ENCODE measurements at places on chromosomes 16 and 17.

GRCh38 chr16:23398987-23399805, 53.8 kb downstream of the COG7 start:
- no peak for DNase-seq

DNA sequence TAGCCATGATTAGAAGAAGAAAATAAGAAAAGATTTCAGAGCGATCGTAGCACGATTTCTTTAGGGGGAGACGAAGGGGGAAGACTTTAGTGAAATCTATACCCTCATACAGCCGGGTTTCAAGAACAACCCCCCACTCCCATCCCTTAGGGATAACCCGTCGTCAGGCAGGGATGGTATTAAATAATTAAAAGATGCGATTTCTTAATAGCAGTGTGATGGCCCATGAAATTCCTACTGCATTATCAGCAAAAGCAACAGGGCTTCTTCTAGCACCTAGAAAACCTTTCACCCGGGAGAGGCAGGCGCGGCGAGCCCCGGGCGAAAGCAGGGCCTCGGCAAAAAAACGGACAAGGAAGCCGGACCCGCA, 1.4 kb downstream of the CDH11 start:
- DNase-seq, result no peak

DNA sequence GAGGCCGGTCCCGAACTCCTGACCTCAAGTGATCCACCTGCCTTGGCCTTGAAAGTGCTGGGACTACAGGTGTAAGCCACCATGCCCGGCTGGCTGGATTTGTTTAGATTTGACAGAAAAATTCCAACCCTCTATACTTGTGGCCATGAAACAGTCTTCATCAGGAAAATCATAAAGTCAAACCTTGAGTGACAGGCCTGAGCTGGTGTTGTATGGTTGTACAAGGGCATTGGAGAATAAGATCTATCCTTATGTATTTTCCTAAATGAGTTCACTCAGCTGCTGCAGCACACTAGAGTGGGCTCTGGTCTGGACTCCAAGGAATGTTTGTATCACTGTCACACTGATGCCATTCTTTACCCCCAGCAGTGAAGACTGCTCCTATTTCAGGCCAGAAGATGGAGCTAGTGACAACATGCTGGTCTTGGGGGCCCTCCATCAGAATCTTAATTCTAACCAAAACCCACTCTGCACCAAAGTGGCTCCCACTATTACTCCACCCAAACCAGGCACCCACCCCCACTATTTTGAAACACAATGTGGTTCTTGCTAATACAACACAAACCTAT, 27.4 kb downstream of the SNX11 start:
- no peak for DNase-seq

DNA sequence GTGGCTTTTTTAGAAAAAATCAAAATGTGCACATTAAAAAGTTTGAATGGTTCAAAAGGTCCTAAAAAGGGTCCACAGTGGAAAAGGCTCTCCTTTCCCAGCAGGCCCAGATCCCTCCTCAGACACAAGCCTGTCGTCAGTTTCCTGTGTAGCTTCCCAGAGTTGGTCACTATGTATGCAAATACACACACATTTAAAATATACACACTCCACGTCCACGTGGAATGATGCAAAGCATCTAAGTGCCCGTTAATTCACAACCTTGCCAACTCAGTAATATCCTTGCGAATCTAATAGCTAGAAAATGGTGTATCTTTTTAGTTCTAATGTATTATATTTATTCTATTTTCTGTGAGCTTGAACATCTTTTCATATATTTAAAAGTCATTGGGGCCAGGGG, 17.7 kb downstream of the NLRC5 start:
- no peak for DNase-seq

- DNase-seq, result no peak
These were observed 23.2 kb upstream of the CFAP20 start for GRCh38 chr16:58152246-58152868.

- DNase-seq, result peak; percentile 65
These were observed at the start of gene CYB561 for GRCh38 chr17:63445954-63446752. TSS of gene CYB561 (minus strand) at chr17:63446306. CDS start at chr17:63437547, 8,759 bp downstream.

GRCh38 chr17:2904135-2904534, 107.9 kb downstream of the RAP1GAP2 start:
- no peak for DNase-seq

- no peak for DNase-seq
These were observed 255.1 kb downstream of the SNX29 start for GRCh38 chr16:12231666-12232065.

DNA sequence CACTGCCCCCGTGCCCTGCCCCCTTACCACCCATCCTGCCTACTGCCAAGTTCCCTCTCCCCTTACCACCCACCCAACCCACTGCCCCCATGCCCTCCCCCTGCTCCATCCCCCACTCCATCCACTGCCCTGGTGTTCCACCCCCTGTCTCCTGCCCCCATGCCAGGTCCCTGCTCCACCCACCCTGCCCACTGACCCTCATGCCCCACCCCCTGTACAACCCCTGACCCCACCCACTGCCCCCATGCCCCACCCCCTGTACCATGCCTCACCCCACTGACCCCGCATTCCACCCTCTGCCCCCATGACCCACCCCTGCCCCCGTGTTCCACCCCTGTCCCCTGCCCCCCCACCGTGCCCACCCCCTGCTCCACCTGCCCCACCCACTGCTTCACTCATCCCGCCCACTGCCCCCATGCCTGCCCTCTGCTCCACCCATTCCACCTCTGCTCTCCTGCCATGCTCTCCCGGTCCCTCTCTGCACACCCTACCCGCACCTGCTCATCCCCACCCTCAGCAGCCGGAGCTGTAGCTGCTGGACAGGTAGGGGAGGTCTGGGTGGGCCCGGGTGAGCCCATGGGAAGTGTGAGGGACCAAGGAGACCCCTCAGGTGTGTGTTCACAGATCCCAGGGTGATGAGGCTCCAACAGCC, 7.4 kb upstream of the FN3KRP start:
- DNase-seq, result no peak

DNA sequence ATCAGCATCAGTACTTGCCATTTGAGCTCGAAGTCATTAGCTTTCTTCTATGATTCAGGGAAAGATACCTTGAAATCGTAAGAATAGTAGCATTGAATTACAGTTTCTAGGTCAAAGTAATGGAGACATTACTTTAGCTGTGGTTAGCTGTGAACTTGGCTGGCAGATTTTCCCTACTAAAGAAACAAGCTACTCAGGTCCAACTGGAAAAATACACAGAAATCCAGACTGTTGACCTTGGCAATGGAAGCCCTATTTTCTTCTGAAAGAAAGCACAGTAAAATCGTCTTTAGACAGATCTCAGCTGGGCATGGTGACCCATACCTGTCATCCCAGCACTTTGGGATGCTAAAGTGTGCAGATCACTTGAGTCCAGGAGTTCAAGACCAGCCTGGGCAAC, 13.4 kb upstream of the DNAJA2 start:
- DNase-seq, result no peak

- peak; percentile 37 for DNase-seq
These were observed 42.1 kb downstream of the TBC1D16 start for GRCh38 chr17:79993390-79994227.

DNA sequence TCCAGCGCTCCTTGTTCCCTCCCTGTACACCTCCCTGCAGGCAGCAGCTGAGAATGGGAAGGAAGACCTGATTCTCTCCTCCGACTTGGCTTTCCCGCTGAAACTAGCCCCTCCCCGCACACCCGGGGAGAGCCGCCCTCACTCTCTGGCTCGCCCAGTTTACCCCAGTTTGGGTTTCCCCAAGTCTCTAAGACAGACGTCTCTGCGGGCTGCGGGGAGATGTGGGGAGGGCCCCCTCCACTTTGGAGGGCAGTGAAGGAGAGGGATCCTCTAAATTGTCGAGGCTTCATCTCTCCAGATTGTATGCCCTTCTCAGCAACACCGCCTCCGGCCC, 797 bp downstream of the GRB7 start:
- DNase-seq, result no peak

DNA sequence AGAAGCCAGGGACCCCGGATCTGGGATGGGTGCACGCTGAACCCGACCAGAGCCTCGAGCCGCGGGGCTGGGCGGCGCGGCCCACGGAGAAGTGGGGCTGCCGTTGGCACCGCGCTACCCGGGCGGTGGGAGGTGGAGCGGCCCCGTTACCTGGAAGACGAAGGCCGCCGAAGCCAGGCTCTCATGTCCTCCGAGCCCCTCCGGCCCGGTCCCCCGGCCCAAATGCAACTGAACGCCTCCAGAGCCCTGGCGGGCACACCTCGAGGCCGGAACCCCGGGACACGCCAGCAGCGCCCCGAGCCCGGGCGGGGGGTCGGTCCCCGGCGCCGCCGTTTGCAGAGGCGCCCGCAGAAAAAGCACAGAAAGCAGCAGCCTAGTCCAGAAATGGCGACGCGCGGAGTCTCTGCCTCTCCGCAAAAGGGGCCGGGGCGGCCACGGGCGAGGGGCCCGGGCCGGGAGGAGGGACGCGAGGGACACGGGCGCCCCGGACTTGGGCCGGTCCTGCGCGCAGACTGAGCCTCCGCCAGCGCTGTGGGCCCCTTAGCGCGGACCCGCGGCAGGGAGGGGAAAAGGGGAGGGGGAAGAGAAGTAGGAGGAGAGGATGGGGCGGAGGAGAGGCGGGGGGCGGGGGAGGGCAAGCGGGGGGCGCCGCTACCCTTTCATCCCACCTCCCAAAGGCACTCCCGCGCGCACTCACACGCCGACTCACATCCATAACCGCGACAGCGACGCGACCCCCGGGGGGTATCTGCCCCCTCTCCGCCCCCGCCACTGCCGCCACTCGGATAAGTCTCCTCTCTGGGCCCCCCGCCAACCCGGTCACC, 1.4 kb downstream of the AXIN2 start:
- no peak for DNase-seq

DNA sequence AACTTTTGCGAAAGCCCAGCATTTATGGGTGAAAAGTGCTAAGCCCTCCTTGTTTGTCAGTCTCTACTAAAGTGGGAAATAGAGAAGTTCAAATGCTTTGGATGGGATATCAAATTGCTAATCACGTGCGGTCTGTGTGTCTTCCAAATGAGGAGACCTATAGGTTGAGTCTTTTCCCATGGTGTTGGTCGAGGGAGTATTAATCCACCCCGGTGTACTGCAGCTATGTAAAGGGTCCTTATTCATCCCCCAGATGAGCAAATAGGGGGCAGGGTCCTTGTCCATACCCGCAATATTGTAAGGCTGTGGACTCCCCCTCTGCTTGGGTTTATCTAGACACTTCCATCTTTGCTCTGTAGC, 14.6 kb downstream of the KIAA0513 start:
- no peak for DNase-seq

DNA sequence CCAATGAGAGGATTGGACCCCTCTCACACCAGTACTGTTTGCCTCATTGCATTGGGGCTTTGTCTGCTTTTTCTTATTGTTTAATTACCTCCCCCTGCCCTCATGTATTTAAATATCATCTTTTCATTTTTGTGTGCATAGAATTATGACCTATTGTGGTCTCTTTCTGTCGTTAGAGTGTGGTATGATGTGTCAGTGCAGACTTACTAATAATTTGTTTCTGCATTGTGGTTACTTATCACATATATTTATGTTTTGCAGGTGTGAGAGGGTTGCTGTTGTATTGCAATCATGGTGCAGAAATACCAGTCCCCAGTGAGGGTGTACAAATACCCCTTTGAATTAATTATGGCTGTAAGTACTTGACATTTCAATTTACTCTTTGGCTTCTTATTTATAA, 2.5 kb downstream of the SEC14L1 start:
- DNase-seq, result no peak

GRCh38 chr17:48633266-48633677, 7.1 kb upstream of the HOXB9 start:
- DNase-seq, result no peak

DNA sequence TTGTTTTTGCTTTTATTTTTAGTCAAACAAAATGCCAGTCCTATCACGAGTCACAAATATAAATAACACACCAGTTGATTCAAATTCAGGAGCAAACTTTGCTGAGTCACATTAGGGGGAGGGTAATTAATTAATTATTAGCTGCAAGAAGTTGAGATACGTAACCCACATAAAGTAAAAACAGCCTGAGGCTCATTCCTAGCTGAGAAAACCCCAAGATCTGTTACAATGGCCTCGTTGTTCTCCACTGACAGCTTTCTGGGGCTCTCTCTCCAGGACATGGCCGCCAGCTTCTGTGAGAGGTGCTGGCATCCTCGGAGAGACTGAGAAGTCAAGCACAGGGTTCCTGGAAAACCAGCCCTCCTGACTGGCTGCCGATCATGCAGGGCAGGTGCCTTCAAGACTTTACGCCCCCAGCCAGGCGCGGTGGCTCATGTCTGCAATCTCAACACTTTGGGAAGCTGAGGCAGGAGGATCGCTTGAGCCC, 11.1 kb downstream of the RAB40B start:
- no peak for DNase-seq

DNA sequence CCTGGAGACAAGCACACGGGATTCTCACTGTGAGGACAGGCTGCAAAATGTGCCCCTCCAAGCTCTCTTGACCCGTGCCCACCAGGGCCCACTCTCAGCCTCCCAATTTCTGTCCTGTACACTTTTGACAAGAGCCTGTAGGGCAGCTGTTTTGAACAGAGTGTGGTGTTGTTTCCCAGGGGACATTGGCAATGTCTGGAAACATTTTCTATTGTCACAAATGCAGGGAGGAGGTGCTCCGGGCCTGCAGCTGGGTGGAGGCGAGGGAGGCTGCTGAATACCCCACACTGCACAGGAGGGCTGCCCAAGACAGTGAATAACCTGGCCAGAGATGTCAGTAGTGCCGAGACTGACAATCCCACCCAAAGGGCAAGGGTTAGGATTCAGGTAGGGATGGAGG, 10.5 kb downstream of the CEP295NL start:
- DNase-seq, result no peak

DNA sequence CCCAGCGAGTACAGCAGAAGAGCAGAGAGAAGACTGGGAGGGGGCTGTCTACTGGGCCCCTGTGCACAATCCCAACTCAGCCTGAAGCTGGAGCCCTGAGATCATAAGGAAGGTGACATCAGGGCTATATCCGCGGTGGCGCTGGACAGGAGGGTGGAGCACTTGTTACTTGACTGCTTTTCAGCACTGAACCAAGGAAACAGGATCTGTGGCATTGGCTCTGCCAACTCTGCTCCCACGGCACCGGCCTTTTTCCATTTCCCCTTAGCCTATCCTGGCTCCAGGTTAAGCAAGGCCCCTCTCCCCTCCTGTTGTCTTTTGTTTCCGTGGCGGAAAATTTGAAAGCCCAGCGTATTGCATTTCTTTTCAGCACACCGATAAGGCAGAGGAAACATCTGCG, 125.0 kb upstream of the IRX3 start:
- no peak for DNase-seq

GRCh38 chr17:73342050-73342522, 30.3 kb upstream of the CDC42EP4 start:
- no peak for DNase-seq

- no peak for DNase-seq
These were observed 7.9 kb downstream of the KRT37 start for GRCh38 chr17:41416479-41416878.

- DNase-seq, result no peak
These were observed 31.7 kb downstream of the MBTD1 start for GRCh38 chr17:51228161-51228560.

All from stimulated activated CD4-positive, alpha-beta T cell treated with anti-CD3 and anti-CD28 coated beads, Interleukin-15, amount 100 ng/mL, for 1 hour (primary cell).